ENCODE measurements at places on chromosomes 12 and 14.

DNA sequence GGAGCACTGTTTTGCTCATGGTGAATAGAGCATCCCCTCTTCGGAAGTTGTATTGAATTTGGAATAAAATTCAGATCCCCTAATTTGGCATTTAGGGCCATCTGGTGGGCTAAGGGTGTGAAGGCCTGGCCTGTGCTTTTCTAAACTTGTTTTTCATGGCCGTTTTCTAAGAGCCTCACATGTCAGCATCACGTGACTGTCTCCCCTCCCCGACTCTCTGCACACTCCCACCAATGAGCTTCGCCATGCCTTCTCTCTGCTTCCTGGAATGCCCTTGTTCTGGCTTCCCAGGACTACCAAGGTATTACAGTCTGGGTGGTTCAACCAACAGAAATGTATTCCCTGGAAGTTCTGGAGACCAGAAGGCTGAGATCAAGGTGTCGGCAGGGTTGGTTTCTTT lies 85.3 kb downstream of the PRIMA1 start:
- DNase-seq, result no peak

DNA sequence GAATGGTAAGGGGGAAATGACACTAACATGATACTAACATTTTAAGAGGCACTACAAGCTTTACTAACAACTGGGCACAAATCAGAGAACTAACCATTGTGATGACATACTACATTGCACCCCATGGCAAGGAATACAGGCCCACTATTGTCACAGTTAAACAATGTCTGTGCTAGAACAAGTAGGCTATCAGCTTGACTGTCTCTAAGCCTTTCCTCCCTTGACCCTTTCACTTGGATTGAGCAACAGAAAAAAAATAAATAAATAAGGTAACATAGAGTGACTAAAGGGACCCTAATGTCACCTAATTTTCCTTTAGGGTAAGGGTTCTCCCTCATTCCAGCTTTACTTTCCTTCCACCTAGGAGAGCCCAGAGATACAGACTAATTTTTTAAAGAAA lies 4.4 kb downstream of the SLC38A2 start:
- no peak for DNase-seq

DNA sequence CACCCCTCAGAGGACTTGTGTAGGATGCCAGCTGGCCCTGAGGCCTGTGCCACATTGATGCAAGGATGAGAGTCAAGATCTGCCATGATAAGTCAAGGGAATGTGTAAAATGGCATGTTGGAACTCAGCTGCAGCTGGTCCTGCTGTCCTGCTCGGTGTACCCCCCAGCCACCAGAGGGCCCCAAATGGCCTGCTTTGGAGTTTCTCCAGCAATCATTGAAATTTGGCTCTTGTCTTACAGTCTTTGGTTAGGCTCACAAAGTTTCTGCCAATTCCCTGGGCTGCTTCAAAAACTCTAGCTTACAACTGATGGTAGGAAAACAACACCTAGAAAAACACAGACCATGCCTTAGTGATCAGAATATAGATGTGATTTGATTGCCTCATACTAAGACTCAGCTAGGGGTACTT lies 76.8 kb downstream of the HSD17B6 start:
- DNase-seq, result peak; percentile 49

- no peak for DNase-seq
Measured at GRCh38 chr14:78725086-78725485, 554.9 kb downstream of the NRXN3 start.

DNA sequence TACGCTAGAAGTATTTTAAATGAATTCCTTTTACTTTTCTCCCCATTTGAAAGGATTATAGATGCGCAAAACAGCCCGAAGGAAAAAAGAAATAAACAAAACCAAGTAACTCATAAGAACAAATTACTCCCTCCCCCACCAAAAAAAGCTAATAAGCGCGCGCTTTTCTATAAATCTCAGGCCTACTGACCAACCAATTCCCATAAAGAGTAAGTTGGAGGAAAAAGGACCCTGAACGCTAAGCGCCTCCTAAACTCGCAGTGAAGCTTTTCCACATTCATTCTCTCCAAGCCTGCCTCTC lies 588 bp downstream of the MBIP start:
- no peak for DNase-seq

DNA sequence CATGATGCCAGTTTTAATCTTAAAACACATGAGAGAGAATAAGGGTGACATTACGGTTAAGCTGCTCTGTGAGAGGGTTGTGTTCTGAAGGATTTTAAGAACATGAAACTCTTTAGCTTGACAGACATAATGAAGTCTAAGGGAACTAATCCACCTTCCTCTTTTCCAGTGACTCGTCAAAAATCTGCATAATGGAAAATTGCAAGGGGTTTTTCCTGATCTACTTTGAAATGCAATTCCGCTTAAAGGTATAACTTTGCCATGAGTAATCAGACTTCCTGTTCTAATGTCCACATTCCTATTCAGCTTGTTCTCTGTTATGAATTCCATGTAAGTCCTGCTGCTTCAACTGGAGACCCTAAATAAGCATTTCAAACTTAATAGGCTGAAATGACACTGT lies at the start of gene ZNF705A:
Gene ZNF705A, plus strand, starts transcription at position 171 of the 400 bp plus-strand sequence. CDS start 15,611 bp downstream, outside the sequence.
- peak; percentile 88 for DNase-seq

- no peak for DNase-seq
Measured at GRCh38 chr12:43836475-43836989, 651 bp downstream of the TMEM117 start.

GRCh38 chr12:89235189-89235993 lies 116.9 kb downstream of the DUSP6 start:
- DNase-seq, result no peak

GRCh38 chr14:56549721-56550120 lies 29.9 kb upstream of the TMEM260 start:
- DNase-seq, result no peak

GRCh38 chr12:131775392-131776236 lies 52.6 kb upstream of the MMP17 start:
- DNase-seq, result no peak

DNA sequence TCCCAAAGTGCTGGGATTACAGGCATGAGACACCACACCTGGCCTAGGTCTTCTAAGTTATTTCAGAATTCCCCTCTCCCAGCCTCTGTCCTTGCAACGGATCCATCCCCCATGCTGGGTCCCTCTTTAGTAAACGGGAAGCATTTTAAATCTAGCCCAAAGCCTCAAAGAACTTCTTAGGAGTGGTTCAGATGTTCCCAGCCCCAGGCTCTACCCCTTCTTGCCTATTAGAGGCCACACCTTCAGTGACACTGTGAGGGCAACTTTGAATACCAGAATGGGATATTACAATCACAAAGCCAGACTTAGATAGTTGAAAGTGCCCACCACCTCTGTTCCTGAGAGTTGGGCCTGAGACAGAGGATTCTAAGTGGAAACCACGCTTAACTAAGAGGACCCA lies 18.1 kb upstream of the SPPL3 start:
- DNase-seq, result no peak

DNA sequence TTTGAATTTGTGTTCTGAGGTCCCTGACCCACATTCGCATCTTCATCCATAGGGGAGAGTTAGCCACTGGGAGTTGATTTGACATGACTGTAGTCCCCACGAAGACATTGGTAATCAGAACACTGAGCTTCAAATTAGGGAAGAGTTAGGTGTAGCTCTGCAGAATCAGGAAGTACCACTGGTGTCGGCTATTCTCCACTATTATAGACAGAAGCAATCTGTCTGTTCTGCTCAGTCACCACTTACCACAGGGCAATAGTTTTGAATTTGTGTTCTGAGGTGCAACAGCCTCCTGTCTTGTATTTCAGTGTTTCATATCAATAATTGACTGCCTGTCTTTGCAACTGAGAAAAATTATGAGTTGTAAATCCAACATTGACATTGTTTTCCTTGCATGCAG lies 407.6 kb downstream of the LRFN5 start:
- DNase-seq, result no peak

GRCh38 chr12:56198836-56199235 lies 9.6 kb upstream of the SMARCC2 start:
- DNase-seq, result peak; percentile 14

- no peak for DNase-seq
Measured at GRCh38 chr12:119828300-119828699, 48.8 kb downstream of the CIT start.

GRCh38 chr14:72590577-72590976 lies 303.3 kb downstream of the DPF3 start:
- no peak for DNase-seq
